ENCODE measurements at places on chromosomes 3 and 15. TPM values are rescaled to one million over a fixed set of nuclear protein-coding genes. Genes with fewer than 3 reads are reported as not detected.

- H3K4me1 ChIP-seq: no peaks in the 10 kb centered on the region
- H3K36me3 ChIP-seq: peaks cover 5% of the 10 kb centered on the region
- H3K27ac ChIP-seq: peak overlapping the region; percentile 77
- H3K4me3 ChIP-seq: peak overlapping the region; percentile 32
- no peak for DNase-seq
Observed at GRCh38 chr3:44439499-44440295, 37.8 kb downstream of the ZNF445 start.

- no peaks in the 10 kb centered on the region for H3K36me3 ChIP-seq
- DNase-seq: no peak
- H3K27ac ChIP-seq: no peak overlapping the region
Observed at GRCh38 chr3:11059090-11059798, 66.7 kb downstream of the SLC6A1 start.

GRCh38 chr3:146166415-146166821 is 5.4 kb upstream of the PLOD2 start:
- no peaks in the 10 kb centered on the region for H3K4me1 ChIP-seq
- no peak for DNase-seq
- no peak overlapping the region for H3K4me3 ChIP-seq
- no peaks in the 10 kb centered on the region for H3K36me3 ChIP-seq
- no peaks in the 10 kb centered on the region for H3K27me3 ChIP-seq

DNA sequence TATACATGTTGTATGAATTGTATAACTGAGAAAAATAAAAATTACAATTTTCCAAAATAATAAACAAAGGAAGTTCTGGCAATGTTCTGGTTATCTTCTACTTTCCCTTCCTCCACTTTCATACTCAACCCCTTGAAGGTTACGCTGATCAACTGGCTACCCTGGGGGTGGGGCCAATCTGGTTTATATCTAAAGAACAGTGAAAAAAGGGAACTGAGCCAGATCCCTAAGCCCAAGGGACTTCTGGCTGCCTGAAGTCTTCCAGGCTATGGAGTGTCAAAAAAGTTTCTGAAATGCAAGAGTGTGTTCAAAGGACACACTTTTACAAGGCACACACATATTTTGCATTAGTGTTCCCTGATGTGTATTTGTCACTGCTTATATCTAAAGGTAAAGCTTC is 591.9 kb downstream of the ROBO1 start:
- no peak overlapping the region for H3K27ac ChIP-seq
- no peak overlapping the region for H3K4me3 ChIP-seq
- no peaks in the 10 kb centered on the region for H3K4me1 ChIP-seq
- H3K27me3 ChIP-seq: no peaks in the 10 kb centered on the region
- DNase-seq: no peak

The CYP1A1 gene
- total RNA-seq: 32.1 TPM

GRCh38 chr3:32147509-32147908 is 41.1 kb downstream of the GPD1L start:
- H3K27me3 ChIP-seq: no peaks in the 10 kb centered on the region
- H3K4me3 ChIP-seq: no peak overlapping the region
- no peak for DNase-seq

GRCh38 chr15:59632714-59633113 is 21.1 kb downstream of the GCNT3 start:
- H3K36me3 ChIP-seq: no peaks in the 10 kb centered on the region
- DNase-seq: no peak
- no peaks in the 10 kb centered on the region for H3K27me3 ChIP-seq

Measured in breast epithelium (tissue), 4 donors.